ENCODE measurements at places on chromosomes 16 and 17.

DNA sequence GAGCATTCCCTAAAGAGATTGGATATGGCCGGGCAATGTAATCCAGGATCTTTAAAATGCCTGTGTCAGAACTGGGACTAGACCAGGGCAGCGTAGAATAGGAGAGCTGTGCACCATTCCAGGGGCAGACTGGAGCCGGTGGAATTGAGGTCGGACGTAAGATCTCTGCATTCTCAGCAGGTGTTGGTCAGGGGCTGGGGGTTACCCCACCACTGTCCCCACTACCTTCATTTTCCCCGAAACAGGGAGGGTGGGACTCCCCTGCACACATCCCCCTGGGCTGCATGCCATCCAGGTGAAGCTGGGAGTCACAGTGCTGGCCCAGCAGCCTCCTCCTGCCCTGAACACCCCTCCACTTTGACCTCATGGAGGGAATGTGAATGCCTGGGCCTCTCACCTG lies 17.8 kb downstream of the OSBPL7 start:
- DNase-seq, result no peak

- DNase-seq, result peak; percentile 65
Observed at GRCh38 chr16:52265446-52265861, 281.5 kb downstream of the TOX3 start.

GRCh38 chr16:630815-631405 lies at the start of gene WFIKKN1:
Gene WFIKKN1 (plus strand): TSS chr16:630985. CDS start chr16:631254, 269 bp downstream.
- no peak for DNase-seq

DNA sequence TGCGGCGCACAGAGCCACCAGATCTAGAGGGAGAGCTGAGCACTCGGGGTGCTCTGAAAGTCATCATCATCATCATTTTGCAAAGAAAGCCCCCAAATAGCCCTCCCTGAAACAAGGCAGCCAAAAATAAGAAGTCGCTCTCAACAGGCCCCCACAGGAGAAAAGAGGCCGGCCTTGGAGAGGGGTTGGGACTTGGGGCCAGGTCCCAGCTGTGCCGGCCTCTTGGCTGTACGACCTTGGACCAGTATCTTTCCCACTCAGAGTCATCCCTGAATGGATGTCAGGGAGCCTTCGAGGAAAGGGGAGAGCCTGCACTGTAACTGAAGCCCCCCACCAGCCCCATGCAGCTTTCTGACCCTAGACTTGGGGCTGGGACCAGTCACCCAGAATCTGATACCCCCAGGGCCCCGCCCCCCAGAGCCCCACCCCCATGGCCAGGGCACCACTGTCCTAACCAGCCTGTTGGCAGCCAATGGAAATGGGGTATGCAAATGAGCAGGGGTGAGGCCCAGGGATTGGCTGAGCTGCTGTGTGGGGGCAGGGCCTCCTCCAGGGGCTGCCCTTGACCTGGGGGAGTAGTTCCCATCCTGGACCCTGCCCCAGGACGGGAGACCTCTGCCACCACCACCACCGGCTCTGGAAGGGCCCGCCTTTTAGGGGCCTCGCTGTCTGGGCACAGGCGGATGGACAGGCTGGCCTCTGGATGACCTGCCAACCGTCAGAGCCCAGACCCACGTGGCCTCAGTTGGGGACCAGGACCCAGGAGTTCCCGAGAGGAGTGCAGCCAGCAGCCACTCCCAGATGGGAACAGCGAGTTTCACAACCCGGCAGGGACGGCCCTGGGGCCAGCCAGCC lies 15.4 kb downstream of the ZFPM1 start:
- no peak for DNase-seq

GRCh38 chr17:73603971-73604370 lies 40.3 kb downstream of the SDK2 start:
- no peak for DNase-seq

DNA sequence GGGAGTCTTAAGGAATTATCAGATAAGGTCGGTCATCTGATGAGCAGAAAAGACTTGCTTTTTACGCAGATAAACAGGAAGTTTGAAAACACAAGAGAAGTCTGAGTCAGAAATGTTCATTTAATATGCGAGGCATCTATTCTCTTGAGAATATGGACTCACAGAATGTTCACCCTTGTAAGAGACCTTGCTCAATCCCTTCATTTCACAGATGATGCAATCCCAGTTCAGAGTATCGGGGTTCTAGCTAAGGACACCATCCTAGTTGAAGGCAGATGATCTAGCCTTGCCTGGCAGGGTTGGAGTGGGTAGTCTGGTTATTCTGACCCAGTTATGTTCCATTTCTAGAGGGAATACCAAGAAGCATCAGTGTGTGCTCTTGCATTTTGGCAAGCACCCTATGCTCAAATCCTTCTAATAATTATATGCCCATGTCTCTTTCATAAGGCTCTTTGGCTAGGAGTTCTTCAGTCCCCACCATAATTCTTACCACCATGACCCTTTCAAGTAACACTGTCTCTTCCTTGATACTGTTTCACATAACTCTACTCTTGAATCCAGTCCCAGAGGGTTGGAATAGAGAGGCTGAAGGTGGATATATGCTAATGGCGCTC lies 42.5 kb downstream of the YPEL2 start:
- DNase-seq, result no peak

DNA sequence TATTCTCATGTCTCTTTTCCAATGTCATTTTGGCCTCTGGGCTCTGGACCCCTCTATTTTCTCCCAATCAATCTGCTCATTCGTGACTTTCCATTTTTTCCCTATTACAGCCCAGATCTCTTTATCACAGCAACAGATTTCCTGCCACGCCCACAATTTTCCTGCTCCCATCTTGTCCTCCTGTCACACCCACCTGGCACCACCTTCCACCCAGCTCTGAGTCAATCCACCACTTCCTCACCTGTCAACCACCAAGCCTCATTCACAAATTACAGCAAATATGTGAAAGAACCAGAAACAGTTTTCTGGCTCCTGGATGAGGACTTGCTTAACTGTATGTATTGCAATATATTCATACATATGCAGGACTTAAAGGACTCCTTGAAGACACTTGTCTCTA lies 311.3 kb downstream of the GRIN2A start:
- no peak for DNase-seq

DNA sequence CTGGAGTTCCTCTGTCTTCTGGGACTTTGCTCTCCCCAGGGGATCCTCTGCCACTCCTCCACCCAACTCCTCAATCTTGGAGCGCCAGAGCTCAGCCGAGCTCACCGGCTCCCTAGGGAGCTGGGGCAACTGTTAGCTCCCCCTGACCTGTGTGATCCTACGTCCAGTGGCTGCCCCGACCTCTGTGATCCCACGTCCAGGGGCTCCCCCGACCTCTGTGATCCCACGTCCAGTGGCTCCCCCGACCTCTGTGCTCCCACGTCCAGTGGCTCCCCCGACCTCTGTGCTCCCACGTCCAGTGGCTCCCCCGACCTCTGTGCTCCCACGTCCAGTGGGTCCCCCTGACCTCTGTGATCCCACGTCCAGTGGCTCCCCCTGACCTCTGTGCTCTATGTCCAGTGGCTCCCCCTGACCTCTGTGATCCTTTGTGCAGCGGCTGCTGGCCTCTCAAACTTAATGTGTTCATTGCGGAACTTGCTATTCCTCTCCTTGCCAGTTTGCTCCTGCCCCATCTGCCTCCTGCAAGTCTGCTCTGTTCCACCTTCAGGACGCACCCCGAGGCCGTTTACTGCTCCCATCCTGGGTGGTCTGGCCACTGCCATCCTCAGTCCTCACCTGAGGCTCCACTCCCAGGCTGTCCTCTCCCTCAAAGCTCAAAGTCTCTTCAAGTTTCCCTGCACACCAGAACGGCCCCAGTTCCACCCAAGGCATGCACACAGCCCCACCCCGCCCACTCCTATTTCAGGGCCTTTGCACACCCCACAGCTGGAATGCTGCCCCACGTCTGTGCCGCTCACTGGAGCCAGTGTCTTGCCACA lies 2.8 kb downstream of the VPS9D1 start:
- DNase-seq, result no peak

All from NCI-H2171 treated with DMSO at 0.1 percent for 48 hours (cell line).